NCI-H1930 (cell line): ENCODE measurements at places on chromosomes 3 and 15.

GRCh38 chr3:59809016-59809415 is 759.2 kb upstream of the CFAP20DC start:
- DNase-seq: no peak

GRCh38 chr15:80173022-80173759 is 20.4 kb downstream of the FAH start:
- DNase-seq: peak; percentile 45

DNA sequence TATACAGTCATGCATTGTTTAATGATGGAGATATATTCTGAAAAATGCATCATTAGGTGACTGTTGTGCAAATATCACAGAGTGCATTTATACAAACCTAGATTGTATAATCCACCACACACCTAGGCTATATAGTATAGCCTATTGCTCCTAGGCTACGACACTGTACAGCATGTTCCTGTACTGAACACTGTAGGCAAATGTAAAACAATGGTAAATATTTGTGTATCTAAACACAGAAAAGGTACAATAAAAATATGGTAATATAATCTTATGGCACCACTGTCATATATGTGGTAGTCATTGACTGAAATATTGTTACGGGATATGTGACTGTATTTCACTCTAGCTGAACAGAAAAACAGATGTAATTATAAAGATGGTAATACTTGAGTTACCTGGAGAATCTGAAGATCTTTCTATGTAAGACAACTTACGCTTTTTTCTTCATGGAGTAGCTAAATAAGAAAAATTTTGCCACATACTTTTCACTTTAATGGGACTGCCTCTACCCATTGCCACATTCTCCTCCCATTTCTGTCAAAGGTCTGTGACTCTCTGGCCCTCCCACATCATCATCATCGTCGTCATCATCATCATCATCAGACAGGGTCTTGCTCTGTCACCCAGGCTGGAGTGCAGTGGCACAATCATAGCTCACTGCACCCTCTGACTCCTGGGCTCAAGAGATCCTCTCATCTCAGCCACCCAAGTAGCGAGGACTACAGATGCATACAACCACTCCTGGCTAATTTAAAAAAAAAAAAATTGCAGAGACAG is 7.2 kb downstream of the PCOLCE2 start:
- no peak for DNase-seq

DNA sequence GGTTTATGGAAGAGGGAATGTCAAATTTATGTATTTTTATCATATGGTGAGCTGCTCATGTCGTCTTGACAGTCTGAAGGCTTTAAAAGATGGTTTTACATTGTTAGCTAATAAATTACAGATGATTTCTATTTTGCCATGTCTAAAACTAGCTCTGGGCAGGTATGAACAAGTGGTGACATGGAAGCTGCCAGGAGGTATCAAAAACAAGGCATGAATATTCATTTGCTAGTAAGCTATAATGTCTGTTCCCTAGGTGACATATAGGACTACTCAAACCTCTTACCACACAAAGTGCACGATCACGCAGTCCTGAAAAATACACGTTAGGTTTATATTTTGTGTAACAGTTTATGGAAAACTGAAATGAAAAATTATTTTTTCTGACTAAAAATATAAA is 34.8 kb downstream of the ST3GAL6 start:
- DNase-seq: no peak

DNA sequence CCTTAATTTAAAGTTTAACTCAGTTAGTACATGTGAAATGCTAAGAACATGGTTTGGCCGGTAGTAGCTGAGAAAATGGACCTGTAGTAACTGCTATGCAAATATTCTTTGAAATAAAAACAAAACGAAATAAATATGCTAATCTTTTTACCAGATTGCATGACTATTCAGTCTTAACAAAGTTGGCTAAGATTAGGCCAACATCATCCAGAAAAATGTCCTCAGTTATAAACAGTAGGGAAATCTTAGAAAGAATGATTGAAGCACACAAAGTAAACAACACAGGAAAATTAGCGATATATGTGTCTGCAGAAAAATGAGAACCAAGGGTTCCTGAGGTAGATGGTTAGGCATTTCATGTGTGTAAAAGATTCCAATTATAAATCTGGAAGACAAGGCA is 832.1 kb downstream of the TUSC7 start:
- DNase-seq: no peak

DNA sequence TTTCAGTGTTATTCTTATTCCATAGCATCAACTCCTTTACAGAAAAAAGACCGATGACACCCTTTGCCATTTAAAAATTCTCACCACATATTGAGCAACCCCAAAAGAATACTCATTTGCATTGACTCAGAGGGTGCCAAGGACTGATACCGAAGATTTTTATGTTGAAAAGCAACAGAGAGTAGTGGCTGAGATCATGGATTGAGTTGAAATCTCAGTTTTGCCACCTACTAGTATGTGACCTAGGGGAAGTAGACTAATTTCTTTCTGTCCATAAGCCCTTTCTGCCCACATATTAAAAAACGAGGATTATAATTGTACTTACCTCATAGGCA is 313.9 kb upstream of the SATB1 start:
- no peak for DNase-seq
